Choroid plexus epithelial cell (primary cell): ENCODE measurements at places on chromosomes 2 and 18.

- DNase-seq = no peak
These were observed 24.2 kb downstream of the SNORC start for GRCh38 chr2:232894251-232894650.

DNA sequence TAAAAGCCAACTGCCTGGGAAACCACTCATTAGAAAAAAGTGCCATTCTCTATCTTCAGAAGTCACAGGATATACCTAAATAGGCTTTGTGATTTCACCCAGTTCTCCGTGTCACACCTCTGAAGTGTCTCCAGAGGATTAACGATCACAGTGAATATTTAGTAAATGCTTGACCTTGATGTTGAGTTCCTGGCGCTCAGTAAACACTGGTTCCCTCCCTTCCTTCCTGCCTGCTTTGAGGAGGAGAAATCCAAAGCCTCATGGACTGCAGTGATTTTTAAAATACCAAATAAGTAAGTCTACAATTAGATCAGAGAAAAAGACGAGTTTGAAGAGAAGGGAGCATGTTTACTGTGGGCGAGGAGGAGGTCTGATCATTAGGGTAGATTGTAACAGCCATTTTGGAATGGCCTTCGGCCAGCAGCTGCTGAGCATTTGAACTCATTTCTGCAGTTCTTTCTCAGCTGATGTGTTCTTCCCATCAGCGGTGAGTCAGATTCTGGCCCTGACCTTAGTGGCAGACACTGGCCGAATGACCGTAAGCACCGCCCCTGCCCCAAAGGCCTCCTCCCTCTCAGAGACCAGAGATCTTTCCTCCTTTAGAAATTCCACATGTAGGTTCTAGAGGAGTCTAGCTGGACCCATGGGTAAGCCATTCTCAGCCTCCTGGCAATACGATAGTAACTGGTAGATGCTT is 62.1 kb upstream of the SLC16A14 start:
- peak; percentile 98 for DNase-seq

GRCh38 chr2:101149241-101150192 is 1.7 kb downstream of the TBC1D8 start:
- DNase-seq = no peak

GRCh38 chr2:220347626-220348025 is 720.2 kb downstream of the SLC4A3 start:
- DNase-seq = peak; percentile 36

DNA sequence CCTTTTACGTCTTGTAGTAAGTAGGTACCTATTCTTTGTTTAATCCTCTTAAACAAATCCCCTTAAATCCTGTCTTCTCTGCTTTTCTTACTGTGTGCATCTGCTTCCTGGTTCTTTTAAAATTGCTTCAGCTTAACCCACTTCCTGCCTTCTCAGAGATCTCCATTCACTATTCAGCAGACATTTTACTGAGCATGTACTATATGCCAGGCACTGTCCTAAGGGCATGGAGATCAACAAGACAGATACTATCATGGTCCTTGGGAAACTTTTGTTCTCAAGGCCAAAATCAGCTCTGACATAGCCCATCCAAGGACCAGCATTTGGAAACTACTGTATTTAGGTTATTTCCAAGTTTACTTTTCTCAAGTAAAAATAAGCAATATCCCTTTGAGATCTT is 227.5 kb downstream of the TPGS2 start:
- no peak for DNase-seq

- peak; percentile 63 for DNase-seq
These were observed 48.9 kb upstream of the IL1RL1 start for GRCh38 chr2:102262216-102263129.

- DNase-seq = peak; percentile 94
These were observed 50.2 kb downstream of the TEX44 start for GRCh38 chr2:231642631-231643494.

- no peak for DNase-seq
These were observed 4.3 kb downstream of the GPR17 start for GRCh38 chr2:127650041-127650784.

GRCh38 chr18:2933995-2934394 is 78.9 kb downstream of the LPIN2 start:
- no peak for DNase-seq

DNA sequence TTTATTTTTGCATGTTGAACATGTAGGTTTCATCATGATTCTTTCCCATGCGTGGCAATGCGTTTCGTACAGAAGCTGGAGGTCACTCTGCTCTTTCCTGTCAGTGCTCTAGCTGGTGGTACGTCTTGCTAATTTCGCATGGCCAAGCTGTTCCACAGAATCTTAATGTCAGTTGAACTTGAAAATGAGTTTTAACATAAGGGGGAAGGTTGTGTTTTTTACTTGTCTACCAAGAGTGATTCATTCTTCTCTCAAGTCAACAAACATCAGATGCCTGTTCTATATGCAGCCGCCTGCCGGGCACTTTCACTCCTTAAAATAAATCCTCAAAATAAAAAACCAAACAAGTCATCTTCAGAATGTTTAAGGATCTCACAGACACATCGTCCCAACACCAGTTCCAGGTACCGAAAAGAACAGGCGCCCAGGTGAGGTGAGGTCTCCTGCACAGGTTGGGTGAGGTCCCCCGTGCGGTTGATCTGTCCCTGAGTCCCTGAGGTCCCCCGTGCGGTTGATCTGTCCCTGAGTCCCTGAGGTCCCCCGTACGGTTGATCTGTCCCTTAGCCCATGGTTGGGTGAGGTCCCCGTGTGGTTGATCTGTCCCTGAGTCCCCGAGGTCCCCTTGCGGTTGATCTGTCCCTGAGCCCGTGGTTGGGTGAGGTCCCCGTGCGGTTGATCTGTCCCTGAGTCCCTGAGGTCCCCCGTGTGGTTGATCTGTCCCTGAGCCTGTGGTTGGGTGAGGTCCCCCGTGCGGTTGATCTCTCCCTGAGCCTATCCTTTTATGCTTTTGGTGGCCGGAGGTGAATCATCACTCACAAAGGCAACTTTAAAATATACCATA is 57.0 kb upstream of the KCNG2 start:
- DNase-seq = no peak

GRCh38 chr2:25215948-25216679 is 47.7 kb upstream of the POMC start:
- peak; percentile 68 for DNase-seq

GRCh38 chr2:213065583-213066442 is 85.6 kb downstream of the IKZF2 start:
- peak; percentile 77 for DNase-seq

DNA sequence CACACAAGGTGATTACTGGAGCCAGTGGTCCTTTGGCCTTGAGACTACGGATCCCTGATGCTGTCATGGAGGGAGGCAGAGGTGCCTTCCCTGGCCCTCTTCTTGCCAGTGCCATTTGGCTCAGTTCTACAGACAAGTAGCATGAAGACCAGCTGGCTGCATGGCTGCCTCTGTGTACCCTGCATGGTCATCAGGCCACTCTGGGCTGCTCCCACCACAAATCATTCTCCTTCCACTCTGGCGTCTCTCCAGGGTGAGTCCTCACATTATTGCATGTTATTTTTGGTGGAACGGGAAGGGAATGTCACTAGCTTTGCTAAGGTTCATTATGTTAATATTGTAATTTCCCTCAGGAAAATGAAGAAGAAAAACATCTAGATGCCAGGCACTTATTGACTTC is 229.8 kb downstream of the VAPA start:
- DNase-seq = no peak

- no peak for DNase-seq
These were observed 3.2 kb upstream of the HOXD12 start for GRCh38 chr2:176096243-176096985.

- DNase-seq = peak; percentile 82
These were observed 14.6 kb downstream of the TNS1 start for GRCh38 chr2:217988014-217988839.

- DNase-seq = no peak
These were observed 18.2 kb downstream of the ADRA2B start for GRCh38 chr2:96097951-96098823.

DNA sequence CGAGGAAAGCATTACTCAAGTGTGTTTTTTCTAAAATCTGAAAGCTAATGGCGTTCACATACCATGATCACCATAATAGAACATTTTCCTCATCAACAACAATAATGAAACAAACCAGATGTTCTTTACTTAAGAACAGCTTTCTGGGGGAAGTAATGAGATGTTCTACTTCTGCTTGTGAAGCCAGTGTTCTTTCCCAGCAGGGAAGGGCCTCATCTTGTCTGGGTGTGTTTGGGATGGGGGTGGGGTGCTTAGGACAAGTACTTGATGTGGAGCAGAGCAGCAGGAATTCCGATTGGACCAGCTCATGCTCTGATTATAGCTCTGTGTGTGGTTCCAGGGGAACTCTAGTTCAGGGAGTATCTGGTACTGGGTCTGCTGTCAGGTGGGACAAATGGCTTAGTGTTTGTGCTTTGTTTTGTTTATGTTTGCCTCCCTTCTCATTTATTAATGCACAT is 163.0 kb upstream of the NOSTRIN start:
- DNase-seq = peak; percentile 92

DNA sequence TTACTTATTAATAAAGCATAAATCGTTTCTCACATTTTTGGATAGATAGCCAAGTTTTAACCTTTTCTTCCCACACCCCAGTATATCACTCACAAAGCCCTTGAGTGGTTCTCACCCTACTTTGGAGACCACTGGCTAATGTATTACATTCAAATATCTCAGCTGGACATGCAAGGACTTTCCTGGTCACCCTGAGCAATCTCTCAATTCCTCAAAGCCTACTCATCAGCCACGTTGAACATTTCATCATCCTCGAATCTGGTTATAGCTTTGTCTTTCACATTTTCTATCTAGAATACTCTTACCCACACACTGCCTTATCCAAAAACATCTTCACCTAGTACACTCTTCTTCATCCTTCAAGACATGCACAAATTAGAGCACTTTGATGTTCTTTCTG is 71.1 kb upstream of the MAPRE2 start:
- DNase-seq = peak; percentile 81

DNA sequence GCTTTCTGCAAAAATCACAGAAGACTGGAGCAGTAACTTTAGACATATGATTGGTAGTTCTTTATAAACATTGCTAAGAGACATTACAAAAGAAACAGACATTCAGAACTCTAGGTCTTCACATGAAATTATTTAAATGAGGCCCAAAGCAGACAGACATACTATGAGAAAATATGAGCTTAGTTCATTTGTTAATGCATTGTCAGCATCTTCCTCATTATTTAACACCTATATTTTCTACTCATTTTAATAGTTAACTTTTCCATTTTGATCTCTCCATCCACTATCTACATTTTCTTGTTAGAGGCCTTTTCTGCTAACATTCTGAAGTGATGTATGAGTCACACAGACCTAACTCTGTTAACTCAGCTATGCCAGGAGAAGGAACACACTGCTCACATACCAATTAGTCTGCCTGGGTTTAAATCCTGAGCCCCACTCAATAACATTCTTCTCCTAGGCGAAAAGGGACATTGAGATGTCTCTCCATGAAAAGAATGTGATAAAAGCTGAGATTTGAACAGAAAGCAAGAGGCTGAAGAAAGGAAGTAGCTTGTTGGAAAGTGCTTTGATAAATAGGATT is 400.3 kb upstream of the PKDCC start:
- no peak for DNase-seq

DNA sequence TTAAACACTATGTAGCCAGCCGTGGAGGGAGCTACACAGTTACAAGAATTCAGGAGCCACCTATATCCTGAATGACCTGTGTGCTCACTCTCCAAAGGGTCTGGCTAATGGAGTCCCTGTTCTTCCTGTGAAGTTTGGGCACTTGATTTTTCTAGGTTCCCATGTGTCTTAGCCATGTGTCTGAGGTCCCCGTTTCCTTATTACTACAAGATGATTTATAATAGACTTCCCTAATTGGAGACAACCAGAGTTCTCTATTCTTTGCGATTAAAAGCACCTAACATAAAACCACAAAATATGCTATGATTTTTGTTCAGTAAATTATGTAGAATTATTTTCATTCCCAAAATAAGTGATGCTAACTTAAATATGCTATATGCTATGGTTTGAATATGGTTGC is 83.4 kb downstream of the PDK1 start:
- DNase-seq = no peak

DNA sequence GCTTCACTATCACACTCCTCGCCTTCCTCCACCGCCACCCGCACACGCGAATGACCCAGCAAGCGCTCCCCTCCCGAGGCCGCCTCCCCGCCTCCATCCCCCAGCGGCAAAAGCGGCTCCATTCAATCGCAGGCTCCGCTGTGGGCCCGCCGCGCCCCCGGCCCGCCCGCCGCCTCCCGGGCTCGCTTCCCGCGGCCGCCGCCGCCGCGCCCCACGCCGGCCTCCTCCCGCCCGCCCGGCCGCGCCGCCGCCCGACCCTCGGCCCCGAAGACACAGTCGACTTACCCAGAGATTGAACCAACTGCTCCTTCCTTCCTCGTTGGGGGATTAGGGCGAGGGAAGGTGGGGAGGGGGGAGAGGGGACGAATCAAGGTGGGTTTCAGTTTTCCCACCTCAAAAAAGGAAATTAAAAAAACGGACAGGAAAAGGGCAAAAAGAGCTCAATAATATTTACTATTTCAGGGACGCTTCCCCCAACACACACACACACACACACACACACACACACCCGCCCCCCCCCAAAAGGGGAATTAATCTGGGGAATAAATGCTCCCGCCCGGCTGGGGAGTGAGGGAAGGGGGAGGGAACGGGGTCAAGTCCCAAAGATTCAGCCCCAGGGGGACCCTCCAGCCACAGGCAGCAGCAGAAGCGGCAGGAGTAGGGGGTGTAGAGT is 743 bp downstream of the XPO1 start:
- no peak for DNase-seq

DNA sequence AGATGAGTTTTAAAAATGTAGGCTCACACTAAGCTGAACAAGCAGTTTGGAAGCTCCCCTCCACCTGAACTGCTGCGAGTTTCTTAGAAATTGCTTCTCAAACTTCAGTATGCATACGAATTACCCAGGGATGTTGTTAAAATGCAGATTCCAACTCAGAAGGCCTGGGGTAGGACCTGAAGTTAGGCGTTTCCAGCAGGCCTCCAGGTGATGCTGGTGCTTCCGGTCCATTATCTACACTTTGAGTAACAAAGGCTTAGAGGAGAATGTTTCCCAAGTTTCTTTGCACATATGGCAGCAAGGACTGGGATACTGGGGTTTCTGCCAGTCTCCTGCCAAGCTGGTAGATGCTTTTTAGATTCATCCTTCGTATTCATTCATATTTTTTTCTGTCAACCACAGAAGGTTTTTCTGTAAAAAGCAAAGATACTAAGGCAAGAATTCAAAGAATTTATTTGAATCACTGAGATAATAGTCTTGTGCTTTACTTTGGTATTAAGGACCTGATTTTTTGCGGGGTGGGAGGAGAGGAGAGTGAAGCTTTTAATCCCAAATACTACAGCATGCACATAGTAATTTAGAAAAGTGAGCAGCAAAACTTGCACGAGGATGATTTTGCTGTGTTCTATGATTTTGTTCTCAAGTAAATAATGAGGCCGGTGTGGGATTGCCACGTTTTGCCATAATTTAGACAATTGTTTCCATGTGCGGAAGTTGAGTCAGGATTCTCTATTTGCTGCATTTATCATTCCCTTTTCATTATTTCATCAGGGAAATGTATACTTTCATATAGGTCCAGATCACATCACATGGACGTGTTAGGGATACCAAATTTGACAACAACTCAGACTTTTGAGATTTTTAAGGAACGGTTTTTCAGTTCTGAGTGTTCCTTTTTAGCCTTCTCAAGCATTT is 137.6 kb upstream of the SPATS2L start:
- peak; percentile 29 for DNase-seq
